Activated CD8-positive, alpha-beta T cell treated with anti-CD3 and anti-CD28 coated beads, Interleukin-2, amount 10 ng/mL, durations not matched to agents 7 days and 5 days (primary cell): ENCODE measurements at places on chromosomes 1 and 21.

GRCh38 chr21:32200029-32200428 is 78.8 kb downstream of the MIS18A start:
- no peak for DNase-seq

GRCh38 chr1:211535346-211535745 is 43.4 kb upstream of the RD3 start:
- DNase-seq = no peak

- no peak for DNase-seq
Measured at GRCh38 chr1:41571041-41571440, 86.6 kb upstream of the EDN2 start.

DNA sequence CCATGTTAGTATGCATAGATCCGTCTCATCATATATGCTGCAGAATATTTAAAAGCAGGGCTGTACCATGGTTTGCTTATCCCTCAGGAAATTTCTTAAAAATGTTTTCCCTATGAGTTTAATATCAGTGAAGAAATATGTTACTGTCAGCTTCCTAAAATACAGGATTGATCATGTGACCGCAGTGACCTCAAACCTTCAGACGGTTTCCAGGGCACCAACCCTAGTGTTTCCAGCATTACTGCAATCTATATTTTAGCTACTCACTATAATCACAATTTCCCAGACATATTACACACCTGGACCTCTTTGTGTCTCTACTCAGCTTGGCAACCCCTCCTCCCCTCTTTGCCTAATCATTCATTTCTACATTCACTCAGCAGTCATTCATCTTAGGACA is 7.7 kb upstream of the SDHB start:
- DNase-seq = no peak

- no peak for DNase-seq
Measured at GRCh38 chr1:29490204-29490934, 254.0 kb downstream of the PTPRU start.

DNA sequence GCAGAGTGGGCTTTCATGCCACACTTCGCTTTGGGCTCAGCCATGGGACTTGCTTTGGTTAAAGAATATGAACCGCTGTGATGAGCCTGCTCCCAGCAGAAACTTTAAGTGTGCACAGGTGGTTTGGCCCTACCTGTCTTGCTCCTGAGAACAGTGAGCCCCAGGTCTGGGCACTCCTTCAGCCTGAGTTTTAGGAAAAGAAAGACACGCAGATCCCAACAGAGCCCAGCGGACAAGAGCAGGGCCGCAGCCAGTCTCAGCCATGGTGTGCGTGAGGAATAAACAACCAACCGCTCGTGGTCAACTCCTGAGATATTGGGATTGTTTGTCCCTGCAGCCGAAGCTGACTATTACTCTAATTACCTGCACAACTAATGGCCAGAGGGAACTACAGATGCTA is 217.1 kb upstream of the C1orf174 start:
- DNase-seq = no peak

DNA sequence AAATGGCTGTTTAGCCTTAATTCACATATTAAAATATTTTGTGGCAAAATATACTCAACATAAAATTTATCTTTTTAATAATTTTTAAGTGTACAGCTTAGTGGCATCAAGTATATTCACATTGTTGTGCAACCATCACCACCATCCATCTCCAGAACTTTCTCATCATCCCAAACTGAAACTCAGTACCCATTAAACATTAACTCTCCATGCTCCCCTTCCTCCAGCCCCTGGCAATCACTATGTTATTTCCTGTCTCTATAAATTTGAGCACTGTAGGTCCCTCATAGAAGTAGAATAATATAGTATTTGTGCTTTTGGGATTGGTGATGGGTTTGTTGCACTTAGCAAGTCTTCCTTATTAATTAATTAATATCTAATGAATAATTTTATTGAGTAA is 29.4 kb downstream of the CCN1 start:
- DNase-seq = no peak

GRCh38 chr1:29849038-29849750 is 612.9 kb downstream of the PTPRU start:
- DNase-seq = peak; percentile 59

DNA sequence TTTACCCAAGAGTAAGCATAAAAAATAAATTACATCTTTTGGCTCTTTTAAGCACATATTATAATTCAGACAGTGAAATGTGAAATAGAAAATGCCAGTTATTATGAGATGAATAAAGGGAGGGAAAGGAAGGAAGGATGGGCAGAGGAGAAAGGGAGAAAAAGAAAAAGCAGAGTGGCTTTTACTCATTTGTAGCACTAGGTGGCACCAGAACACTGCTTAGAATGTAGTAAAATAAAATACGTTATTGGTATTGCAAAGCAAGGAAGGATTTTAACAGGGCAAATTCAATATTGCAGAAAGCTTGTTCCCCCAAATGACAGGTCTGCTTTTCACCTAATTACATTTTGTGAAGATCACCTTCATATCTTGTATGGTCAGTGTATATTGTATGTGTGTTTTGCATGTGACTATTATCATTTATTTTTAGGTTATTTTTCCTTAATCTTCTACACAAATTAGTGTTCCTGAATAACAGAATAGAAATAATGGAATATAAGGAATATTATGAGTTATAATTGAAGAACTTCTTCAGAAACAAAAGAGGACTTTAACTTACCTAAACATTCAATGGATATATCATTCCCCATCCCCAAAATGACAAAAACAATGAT is 9.1 kb upstream of the PCNX2 start:
- peak; percentile 27 for DNase-seq

DNA sequence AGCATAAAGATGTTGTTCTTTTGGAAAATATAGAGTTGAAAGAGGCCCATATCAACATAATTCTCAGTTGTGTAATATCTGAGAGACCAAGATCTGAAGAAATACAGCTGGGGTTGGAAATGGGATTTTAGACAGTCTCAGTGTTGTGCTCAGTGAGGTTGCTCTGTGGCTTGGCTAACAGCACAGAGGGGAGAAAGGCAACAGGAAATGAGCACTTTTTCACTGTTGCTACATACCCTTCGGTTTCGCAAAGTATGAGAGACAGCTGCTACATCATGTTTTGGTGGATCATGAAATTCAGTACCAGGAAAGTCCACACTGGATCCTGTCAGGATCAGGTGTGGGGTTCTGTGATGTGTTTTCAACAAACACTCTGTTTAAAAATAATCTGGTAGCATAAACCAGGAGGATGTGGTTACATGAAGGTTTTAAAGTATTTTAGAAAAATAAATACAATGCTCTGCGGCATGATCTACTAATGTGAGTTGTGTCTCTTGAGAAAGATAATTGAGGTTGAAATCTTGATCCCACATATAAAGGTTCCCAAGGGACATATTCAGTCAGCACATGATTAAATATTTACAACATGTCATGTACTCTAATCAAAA is 7.0 kb upstream of the GPR88 start:
- DNase-seq = peak; percentile 61

DNA sequence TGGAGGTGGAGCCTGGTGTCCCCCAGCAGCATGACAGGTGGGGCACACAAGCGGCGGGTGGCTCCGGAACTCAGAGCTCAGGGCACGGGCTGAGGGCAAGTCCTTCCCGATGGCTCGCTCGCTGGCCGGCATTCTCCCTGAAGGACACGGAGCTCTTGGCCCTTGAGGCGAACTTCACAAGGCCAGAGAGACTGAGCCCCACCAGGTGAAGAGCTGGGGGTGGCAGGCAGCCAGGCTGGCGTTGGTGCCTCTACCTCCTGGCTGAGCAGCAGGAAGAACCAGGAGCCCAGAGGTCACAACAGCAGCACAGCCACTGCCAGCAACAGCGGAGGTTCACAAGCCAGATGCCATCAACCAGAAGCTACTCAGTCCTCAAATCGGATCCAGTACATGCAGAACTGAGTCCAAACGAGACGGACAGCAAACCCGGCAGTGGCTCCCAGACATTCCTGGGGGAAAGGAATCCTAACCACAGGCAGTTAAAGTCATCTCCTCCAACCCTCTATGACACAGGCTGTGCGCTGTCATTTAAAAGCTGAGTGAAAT is 54.1 kb downstream of the NPHP4 start:
- no peak for DNase-seq

GRCh38 chr1:170881268-170882265 is 53.8 kb upstream of the MROH9 start:
- DNase-seq = no peak

- DNase-seq = no peak
Measured at GRCh38 chr1:174883409-174883808, 116.3 kb upstream of the CACYBP start.

GRCh38 chr1:160117709-160118183 is 2.2 kb downstream of the ATP1A2 start:
- DNase-seq = no peak
